ENCODE measurements at places on chromosomes 4 and X.

DNA sequence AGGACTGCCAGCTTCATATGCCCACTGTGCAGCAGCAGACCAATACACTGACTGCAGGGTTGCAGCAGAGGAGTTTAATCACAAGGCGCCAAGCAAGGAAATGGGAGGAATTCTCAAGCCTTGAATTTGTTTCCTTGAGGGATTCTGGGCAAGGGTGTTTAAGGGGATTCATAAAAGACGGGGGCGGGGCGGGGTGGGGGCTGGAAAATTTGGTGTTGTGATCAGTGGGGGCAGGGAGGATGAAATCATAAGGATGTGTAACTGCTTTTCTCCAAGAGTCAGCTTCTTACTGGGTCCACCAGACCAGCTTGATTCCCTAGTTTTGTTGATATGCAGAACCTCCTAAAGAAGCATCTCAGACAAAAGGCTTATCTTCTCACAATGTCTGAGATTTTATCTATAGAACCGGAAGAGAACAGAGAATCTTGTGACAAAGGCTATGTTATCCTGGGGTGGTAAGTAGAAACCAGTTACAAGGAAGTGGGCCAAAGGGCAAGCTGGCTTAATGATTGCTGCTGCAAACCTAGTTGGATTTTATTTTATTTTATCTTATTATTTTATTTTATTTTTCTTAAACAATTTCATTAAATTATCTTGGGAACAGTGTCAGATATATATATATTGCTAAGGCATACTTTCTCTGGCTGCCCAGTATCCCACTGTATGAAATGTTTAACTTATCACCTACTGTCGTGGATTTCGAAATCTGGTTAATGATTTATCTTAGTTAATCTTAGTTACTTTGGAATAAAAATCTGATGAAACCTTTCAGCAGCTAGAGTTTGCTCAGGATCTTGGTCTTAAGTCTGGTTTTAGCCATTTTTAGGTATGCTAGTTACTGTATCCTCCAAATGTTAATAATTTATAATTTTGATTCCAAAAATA, 276.4 kb downstream of the RPA4 start:
- no peak for DNase-seq

DNA sequence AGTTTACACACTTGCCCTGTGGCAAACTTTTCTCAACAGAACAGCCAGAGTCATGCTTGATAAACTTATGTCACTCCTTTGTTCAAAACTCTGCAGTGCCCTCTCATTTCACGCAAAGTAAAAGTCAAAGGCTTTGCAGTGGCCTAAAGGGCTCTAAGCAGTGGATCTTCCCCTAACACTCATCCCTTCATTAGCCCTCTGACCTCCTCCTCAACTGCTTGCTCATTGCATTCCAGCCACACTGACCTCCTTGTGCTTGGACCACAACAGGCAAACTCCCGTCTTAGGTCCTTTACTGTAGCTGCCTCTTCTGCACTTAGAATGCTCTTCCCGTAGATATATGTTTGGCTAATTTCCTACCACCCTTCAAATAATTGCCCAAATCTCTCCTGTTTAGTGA, 5.6 kb downstream of the PRDM5 start:
- no peak for DNase-seq

DNA sequence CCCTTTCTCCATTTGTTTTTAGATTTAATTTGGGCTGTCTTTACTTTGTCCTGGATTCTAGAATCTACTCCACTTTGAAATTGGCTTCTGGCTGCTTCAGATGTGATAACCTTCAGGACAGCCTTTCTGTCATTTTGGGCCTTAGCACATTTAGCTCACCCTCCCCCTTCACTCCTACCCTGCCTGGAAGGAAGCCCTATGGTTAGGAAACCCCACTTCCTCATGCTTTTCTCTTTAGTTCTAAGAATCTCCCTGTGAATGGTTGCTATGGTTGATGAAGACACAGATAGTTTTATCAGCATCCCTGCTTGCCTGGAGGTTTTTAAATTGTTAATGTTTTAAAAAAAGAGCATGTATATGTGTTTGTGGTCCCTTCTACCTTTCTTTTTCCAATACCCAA, 100.7 kb upstream of the PTPN13 start:
- no peak for DNase-seq

- no peak for DNase-seq
Observed at GRCh38 chr4:79621061-79621460, 213.0 kb upstream of the GK2 start.

GRCh38 chr4:68359508-68359907, 9.6 kb upstream of the YTHDC1 start:
- no peak for DNase-seq

GRCh38 chr4:110480031-110480549, 4.1 kb downstream of the ENPEP start:
- DNase-seq: no peak

Measured in LNCaP clone FGC (cell line).